ENCODE measurements at places on chromosomes 7 and 10. TPM values are rescaled to one million over a fixed set of nuclear protein-coding genes. Genes with fewer than 3 reads are reported as not detected.

DNA sequence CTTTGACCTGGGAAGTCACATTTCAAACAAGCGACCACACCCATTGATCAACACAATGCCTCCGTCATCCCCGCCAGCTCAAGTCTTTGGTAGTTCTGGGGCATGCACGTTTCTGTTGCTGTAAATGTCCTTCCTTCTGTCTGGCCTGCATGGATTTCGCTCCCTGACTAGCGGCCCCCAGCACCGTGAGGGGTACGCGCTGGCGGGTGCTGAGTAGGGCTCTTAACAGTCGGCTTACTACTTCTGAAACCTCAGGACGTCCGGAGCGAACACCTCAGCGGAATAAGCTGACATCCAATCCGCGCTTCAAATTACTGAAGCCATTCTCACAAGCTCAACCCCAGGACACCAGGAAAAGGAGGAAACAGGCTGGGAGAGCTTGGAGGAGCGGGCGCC, 505 bp downstream of the NUDCD3 start:
- peak; percentile 18 for DNase-seq

- no peak for DNase-seq
These were observed 38.2 kb downstream of the FKBP6 start for GRCh38 chr7:73366127-73366526.

- DNase-seq = no peak
These were observed 8.8 kb downstream of the DPYSL4 start for GRCh38 chr10:132195366-132196075.

- DNase-seq = no peak
These were observed 74.2 kb downstream of the RHOBTB1 start for GRCh38 chr10:60869652-60870415.

GRCh38 chr10:95263864-95264226, 27.0 kb downstream of the PDLIM1 start:
- DNase-seq = no peak

Gene ARHGAP22
- total RNA-seq = 6.2 TPM

Measured in astrocyte (in vitro differentiated cells and primary cell).